ENCODE measurements at places on chromosomes 2 and 18.

- no peak for DNase-seq
Observed at GRCh38 chr18:68714366-68714711, 569 bp downstream of the TMX3 start.

DNA sequence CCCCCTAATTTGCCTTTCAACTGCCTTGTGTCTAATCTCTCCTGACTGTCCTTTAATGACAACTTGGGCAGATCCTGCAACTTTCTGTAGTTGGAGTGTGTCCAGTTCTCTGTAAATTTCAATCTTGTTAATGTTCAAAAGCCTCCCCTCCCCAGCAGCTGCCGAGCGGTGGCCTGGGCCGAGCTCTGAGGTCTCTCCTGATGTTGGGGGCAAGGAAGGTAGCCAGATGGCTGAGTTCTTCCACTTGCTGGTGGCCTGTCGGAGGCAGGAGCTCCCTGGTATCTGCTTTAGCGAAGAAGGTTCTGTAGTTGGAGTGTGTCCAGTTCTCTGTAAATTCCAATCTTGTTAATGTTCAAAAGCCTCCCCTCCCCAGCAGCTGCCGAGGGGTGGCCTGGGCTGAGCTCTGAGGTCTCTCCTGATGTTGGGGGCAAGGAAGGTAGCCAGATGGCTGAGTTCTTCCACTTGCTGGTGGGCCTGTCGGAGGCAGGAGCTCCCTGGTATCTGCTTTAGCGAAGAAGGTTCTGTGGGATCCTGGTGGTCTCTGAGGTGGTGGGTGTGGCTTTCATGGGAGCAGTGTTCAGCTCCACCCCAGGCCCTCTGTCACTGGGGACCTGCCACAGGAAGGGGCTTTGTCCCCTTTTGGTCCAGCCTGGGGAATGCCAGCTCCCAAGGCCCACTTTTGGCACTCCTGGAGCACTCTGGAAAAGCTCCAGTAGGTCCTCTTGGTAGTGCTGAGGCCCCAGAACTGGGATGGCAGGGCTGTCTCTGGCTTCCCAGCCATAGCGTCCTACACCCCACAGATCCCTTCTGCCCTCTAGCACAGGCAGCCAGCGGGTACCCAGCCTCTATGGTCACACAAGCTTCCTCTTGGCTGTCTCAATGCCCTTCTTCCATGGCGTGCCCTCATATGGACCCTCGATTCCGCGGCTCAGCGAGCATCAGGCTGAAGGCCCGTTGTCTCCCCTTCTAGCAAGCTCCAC is 211.9 kb downstream of the ALPK2 start:
- no peak for DNase-seq

DNA sequence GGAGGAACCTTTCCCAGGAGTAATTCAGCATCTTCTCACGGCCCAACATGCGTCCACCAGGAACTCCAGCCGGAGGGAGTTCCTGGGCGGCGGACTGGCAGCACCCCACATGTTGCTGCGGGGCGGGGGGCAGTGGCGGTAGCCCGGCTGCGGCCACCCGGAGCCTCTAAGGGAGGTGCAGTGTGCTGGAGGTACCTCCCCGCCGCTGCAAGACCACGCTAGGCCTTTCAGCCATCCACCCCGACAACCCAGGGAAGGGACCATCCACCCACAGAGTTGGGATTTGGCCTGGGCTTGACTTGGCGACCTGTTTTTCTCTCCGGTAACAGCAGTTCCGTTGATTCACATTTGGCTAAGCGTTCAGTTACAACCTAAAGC is 625 bp downstream of the LYPD6 start:
- DNase-seq: no peak

- DNase-seq: no peak
Observed at GRCh38 chr2:88687384-88687783, 4.1 kb upstream of the RPIA start.

- DNase-seq: no peak
Observed at GRCh38 chr2:142987044-142987443, 109.6 kb downstream of the KYNU start.

DNA sequence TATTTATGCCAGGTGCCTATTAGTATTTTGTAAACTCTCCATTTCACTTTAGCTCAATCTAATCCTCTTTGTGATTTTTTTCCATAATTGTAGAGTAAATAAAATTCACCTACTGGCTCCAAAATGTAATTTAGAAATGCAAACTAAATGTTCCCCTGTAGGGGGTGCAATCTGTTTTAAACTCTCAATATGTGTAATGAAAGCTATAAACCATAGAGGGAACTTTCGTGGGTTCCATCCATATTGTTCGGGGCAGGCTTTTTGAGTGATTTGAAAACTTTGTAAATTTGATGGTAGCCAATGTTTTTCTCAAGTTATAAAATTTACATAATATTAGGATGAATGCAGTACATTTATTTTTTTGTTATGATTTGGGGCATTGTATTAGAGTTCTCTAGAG is 49.4 kb downstream of the TSPYL6 start:
- DNase-seq: no peak

DNA sequence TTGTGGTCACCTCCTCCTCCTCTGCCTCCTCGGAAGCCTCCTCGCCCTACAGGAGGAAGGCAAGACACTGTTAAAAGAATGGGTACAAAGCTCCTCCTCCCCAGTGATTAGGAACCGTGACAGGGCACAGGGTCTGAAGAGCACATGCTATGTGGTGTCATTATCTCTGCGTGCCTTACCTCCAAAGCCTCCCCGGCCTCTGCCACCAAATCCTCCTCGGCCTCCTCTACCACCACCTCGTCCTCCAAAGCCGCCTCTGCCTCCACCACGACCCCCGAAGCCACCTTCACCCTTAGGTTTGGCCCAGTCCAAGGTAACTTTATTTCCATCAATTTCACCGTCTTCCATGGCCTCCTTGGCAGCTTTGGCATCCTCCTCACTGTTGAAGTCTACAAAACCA is 9.1 kb downstream of the NCL start:
- no peak for DNase-seq

DNA sequence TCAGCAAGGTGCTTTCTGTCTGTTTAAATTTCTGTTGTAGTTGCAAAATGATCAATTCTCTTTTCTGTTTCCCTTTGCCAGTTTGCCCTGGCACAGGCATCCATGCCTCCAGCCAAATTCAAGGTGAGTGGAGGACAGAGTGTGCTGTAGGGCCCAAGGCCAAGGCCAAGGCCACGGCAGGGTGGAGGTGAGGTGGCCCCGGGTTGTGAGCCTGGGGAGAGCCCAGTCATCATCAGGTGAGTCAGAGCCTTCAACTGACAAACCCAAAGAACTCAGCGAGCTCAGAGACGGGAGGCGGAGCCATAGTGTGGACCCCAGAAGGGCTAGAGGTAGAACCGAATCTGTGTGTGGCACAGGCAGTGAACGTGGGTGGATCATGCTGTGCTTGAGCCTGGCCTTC is 55.7 kb downstream of the BCL2L11 start:
- no peak for DNase-seq

DNA sequence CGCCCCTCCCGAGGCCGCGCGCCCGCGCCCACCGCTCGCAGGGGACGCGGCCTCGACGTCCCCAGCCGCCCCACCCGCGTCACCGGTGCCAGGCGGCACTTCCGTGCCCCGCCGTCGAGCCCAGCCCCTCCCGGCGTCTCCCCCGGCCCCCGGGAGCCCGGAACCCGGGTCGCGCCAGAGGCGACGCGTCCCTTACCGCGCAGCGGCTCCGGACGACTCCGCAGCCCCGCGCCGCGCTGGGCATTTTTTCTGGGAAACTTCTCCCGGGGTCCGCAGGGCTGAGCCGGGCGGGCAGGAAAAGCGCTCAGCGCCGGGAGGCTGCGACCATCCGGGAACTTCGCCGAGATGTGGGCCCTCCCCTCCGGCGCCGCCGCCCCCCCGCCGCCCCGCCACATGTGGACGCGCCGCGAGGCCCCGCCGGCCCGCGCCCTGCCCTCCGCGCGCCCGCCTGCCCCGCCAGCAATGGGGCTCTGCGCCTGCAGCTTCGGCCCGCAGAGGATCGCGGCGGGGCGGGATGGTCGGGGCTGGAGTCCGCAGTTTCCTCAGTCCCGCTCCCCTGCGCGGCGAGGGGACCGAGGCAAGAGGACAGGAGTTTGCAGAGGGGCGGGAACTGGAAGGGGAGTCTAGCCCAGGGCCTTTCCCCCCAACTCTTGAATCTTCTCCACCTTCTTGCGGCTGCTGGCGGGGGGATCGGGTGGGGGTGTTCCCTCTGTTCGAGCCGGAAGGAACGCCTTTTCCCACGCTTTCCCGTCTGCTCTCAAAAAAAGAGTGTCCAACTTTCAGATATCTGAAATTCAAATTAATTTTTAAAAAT is 81.5 kb downstream of the CHRNA1 start:
- DNase-seq: no peak

- no peak for DNase-seq
Observed at GRCh38 chr2:131493199-131493968, 1.2 kb upstream of the MZT2A start.

DNA sequence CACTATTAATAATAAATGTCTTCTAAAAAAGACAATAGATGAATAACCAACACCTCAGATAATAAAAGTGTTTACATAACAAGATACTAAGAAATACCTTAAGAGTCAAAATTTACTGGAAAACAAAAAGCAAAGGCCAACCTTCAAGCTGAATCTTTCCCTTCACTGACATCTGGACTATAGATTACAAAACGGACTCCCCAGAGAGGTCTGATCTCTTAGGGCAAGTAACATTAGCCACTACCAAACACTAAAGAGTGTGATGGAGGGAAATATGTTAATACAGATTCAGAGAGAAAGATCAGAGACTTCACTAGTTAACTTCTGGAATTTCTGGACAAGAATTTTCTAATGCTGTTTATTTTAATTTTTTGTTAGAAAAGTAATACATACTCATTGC is 13.9 kb downstream of the CLASP1 start:
- no peak for DNase-seq

GRCh38 chr2:11158916-11159573 is 3.8 kb downstream of the SLC66A3 start:
- DNase-seq: no peak

DNA sequence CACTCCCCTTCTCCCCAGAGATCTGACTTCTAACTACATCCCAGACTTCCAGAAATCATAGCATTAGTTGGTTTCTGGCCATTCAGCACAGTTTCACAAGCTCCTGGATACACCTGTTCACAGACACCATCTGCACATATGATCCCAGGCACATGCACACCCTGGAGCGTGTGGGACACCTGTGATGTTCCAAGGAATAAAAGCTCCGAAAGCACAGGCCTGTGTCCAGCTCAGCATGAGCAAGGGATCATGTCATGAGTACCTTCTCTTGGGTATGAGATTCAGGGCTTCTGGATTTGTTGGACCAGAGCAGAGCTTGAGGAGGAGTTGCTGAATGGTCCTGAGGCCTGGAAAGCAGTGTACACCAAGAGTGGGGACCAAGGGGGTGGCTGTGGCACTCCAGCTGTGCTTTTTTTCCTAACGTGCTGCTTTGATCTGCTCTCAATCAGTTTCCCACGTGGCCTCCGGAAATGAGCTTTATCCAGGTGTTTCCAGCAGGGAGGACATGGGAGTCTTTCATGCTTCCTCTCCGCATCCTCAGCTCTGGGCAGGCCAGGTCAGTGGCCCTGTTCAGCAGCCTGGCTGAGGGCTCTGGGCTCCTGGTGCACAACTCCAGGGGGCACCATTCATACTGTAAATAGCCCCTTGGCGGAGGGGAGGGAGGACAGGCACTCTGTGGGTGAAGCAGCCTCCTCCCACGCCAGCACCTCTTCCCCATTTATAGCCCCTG is 1.8 kb downstream of the DYSF start:
- no peak for DNase-seq

Data from stimulated activated CD4-positive, alpha-beta T cell treated with anti-CD3 and anti-CD28 coated beads, Interleukin-1b, Interleukin-23, amount 100 ng/mL, for 1 hour (primary cell).